ENCODE measurements at places on chromosomes 2 and 18.

DNA sequence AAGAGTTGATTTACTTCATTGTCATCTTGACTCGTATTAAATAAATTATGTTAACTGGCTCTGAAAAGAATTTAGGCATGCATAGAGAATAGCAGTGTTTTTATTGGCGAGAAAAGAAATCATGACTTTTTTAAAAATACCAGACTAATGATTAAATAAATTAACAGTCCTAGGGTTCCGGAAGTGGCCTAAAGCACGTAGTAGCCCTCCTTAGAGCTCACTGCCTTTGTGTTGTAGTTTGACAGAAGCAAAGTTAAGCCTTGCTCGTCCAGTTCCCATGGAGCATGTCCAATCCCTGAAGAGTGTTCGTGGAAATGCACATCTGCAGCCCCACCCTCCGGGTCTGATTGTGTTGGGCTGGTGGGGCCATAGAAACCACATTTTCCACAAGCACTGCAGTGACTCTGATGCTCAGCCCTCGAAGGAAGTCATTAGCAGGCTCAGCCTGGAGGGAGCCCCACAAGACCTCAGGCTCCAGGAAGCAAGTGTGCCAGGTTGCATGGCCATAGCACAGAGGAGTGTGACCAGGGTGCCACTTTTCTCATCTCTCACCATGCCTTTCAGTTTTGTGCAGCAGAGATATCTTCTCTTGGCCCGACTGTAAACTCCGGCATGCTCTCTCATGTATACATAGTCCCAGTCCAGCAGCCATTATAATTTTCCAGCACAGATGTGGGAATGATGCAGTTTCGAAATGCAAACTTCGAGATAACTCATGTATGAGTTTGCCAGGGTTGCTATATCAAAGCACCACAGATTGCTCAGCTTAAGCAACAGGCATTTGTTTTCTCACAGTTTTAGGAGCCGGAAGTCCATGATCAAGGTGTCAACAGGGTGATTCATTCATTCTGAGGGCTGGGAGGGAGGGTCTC lies 188.6 kb upstream of the SH3BP4 start:
- DNase-seq: no peak

- no peak for DNase-seq
These were observed 3.9 kb upstream of the DCTN1 start for GRCh38 chr2:74384051-74384450.

GRCh38 chr18:1047406-1047805 lies 142.7 kb downstream of the ADCYAP1 start:
- no peak for DNase-seq

DNA sequence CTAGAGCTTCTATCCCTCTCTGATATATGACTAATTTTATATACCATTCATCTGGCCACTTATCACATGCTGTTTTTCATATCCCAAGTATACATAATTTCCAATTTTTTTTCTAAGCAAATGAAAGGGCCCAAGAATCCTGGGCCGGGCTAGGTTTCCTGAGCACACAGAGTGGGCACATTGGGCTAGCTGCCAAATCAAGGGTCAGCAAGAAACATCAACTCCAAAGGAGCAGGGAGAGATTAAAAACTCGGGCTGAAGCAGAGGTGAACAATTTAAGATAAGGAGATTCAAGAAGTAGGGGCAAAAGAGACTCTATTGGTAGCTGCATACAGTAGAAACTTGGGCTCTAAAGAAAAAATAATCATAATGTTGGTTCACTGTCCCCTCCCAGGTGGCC lies 39.0 kb downstream of the OLA1 start:
- no peak for DNase-seq

- no peak for DNase-seq
These were observed 558.9 kb upstream of the PKDCC start for GRCh38 chr2:41488888-41489287.

Data from hematopoietic multipotent progenitor cell (in vitro differentiated cells).